Fibroblast of pulmonary artery (primary cell): ENCODE measurements at places on chromosomes 3 and 15.

- peak; percentile 42 for DNase-seq
These were observed 70.3 kb upstream of the SMAD3 start for GRCh38 chr15:66994927-66995656.

- no peak for DNase-seq
These were observed 8.5 kb upstream of the TARS3 start for GRCh38 chr15:101732772-101733171.

- DNase-seq = no peak
These were observed 208.1 kb downstream of the FHIT start for GRCh38 chr3:61043156-61043555.

DNA sequence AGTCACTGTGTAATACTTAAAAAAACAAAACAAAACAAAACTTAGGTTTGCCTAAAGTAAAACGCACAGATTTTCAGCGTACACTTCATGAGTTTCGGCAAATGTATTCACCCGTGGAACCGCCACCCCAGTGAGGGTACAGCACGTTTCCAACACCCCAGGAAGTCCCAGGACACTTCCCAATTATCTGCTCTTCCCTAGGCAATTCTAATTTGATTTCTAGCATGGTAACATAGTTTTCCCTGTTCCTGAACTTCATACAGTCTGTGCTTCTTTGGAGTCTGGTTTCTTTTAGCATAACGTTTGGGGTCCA is 497 bp upstream of the CLASP2 start:
- no peak for DNase-seq

GRCh38 chr3:150490277-150490986 is 55.9 kb downstream of the SERP1 start:
- DNase-seq = no peak

- DNase-seq = peak; percentile 89
These were observed 8.2 kb downstream of the SLC6A6 start for GRCh38 chr3:14410503-14411165.

- peak; percentile 63 for DNase-seq
These were observed 62.8 kb upstream of the UTS2B start for GRCh38 chr3:191393146-191393545.

DNA sequence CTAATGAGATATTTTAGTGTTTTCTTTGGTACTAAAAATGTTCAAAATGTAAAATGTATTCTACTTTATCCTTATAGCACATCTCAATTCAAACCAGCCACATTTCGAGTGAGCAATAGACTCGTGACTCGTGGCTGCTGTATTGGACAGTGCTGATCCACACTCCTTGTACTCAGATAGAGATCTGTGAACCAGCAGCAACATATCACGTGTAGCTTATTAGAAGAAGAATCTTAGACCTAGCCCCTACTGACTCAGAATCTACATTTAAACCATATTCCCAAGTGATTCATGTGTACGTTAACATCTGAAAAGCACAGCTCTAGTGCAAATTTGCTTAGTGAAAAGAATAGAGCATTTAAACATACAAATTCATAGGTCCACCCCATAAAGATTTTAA is 130.9 kb downstream of the IL1RAP start:
- peak; percentile 12 for DNase-seq
